Psoas muscle (tissue), 8 donors: ENCODE measurements at places on chromosomes 4 and X.

DNA sequence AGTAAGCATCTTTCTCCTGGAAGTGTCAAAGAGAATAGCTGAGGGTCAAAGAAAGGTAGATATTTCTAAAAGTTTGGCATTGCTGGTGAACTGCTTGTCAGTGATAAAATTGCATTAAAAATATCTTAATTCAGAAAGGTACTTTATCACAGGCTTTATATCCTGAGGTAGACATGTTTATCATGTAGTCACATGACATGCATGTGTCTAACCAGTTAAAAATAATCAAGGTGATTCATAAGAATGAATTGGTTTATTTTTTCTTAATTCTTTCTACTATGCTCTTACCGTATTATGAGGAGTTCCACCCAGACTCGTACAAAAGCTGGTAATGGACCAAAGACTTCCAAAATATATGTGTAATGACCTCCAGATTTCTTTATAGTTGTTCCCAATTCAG lies 6.1 kb downstream of the SLC7A11 start:
- DNase-seq = no peak

DNA sequence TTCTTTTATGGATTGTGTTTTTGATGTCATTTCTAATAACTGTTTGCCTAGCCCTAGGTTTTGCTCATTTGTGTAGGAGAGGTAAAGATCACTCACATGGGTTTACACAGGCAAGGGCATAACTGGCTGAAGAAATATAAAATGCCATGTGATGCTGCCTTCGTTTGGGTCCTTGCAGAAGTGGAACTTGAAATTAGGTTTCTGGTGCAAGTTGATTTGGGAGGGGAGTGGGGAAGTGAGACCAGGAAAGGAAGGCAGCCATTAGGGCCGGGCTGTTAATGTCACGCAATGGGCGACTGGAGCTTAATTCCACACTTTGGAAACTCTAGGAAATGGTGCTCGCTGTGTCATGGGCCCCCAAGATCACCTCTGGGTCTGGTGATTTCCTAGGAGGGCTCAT lies 14.5 kb downstream of the CLCN4 start:
- DNase-seq = no peak

GRCh38 chr4:151443752-151444151 lies 34.8 kb downstream of the FHIP1A start:
- no peak for DNase-seq

DNA sequence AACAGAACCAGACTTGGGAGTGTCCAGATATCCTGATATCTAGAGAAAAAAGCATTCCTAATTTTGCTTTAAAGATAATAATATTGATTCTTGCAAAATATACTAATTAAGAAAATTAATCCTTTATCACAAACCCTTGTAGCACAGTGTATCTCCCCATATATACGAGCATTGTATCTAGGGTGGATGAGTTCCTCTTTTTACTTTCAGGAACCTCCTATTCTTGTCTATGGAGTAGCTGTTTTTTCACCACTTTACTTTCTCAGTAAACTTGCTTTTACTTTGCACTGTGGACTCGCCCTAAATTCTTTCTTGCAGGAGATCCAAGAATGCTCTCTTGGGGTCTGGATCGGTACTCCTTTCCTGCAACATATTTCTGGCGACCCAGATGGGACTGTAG lies 103.9 kb downstream of the GLUD2 start:
- DNase-seq = no peak

GRCh38 chrX:71846429-71846828 lies 64.2 kb upstream of the NHSL2 start:
- no peak for DNase-seq

- DNase-seq = no peak
Measured at GRCh38 chr4:83305187-83305586, 20.6 kb upstream of the COQ2 start.

DNA sequence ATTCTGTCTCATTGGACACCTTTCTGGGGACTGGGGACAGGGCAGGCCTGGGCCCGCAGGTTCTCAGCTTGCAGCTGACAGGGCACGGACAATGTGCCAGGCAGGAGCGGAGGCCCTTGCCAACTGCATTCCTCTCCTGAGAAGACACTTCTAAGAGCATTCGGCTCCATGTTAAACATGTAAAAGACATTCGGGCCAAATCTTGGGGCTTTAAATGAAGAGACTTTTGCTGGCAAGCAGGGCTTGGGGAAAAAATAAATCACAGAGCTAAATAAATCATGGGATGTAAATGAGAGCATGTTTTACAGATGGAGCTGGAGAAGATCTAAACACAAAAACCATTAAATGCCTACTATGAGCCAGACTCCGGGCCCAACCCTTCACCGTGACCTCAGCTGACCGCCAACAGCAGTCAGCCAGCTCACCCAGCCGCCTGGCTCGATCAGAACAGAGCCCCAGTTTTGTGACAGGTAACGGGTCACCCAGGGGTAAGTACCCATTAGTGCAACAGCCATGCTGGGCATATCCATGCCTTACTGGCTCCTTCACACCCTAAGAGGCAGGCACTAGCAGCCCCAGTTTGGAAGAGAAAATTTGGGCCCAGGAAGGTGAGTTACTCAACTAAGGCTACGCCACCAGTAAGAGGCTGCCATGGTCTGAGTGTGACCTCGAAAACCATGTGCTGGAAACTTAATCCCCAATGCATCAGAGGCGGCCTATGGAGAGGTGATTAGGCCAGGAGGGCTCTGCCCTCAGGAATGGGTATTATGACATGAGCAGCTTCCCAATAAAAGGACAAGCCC lies 14.7 kb downstream of the WDR1 start:
- no peak for DNase-seq

GRCh38 chr4:52116641-52117040 lies 65.5 kb downstream of the SPATA18 start:
- DNase-seq = no peak

DNA sequence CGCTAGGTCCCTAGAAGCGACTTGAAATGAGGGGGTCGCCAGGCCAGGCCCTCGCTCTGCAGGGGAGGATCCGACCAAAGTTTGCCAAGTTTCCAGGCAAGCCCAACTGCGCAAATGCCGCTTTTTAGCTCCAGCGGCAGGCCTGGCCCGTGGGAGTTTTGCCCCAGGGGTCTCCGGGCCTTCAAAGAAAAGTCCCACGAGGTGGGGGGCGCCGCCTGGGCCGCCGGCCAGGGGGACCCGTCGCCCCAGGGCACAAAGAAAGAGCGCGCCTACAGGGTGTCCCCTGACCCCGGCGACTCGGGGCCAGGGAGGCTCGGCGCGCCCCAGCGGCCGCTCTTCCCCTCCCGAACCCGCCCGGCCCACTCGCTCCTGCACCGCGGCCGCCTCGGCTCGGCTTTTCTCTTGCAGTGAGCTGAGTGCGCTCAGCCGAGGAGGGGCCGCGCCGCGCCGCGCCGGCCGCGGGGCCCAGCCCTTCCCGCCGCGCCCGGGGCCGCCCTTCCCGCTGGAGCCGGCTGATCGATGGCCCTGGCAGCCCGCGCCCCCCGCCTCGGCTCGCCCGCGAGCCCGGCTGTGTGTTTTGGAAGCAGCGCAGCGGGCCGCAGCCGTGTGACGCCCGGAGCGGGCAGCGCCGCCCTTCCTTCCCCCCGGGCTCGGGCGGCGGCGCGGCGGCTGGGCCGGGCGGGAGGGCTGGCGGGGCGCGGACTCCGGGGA lies 754 bp upstream of the KLF3 start:
- DNase-seq = no peak

GRCh38 chr4:98150092-98150761 lies 7.0 kb upstream of the STPG2 start:
- DNase-seq = no peak

DNA sequence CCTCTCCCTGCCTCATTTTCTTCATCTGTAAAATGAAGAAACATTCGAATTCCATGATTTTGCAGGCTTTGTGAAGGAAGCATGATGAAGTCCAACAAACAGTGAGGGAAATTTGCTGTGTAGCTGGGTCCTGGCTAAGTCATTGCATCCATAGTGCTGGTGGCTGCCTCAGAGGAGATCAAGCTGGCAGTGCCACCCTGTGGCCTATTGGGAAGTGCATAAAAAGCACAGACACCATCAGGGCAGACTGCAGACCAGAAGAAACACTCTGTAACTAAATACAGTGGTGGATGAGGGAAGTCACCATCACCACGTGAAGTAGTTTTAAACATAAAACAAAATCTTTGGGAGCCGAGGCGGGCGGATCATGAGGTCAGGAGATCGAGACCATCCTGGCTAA lies 40.7 kb upstream of the DDX3X start:
- DNase-seq = no peak

DNA sequence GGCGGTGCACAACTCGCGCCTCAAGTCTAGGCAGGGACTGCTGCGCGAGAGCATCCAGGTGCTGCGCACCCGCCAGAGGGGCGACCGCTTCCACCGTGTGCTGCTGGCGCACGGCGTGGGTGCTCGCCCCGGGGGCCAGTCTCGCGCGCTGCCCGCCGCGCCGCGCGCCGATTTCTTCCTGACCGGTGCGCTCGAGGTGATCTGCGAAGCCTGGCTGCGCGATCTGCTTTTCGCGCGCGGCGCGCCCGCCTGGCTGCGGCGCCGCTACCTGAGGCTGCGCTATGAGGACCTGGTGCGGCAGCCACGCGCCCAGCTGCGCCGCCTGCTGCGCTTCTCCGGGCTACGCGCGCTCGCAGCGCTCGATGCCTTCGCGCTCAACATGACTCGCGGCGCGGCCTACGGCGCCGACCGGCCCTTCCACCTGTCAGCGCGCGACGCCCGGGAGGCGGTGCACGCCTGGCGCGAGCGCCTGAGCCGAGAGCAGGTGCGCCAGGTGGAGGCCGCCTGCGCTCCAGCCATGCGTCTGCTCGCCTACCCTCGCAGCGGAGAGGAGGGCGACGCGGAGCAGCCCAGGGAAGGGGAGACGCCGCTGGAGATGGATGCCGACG lies 1.3 kb downstream of the CHST7 start:
- DNase-seq = peak; percentile 17

- DNase-seq = no peak
Measured at GRCh38 chrX:70168238-70169188, 8.8 kb upstream of the DGAT2L6 start.

GRCh38 chrX:21699136-21699535 lies 41.0 kb upstream of the KLHL34 start:
- DNase-seq = no peak

- DNase-seq = no peak
Measured at GRCh38 chrX:72023071-72023470, 108.6 kb downstream of the RTL5 start.

DNA sequence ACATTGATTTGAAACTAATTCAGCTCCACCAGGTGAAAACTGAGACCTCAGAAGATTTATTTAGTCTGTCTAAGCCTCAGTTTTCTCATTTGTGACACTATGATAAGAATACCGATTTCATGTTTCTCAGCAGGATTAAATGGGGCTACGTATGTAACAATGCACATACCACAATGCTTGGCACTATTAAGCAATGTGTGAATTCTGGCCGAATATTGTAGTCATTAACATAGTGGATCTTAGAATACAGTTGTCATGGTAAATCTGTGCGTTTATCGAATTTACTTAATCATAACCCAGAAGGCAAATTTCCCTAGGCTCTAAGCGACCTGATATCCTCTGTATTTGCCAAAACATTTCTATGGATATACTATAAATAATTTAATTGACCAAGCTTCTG lies 69.1 kb downstream of the TMA16 start:
- DNase-seq = no peak

DNA sequence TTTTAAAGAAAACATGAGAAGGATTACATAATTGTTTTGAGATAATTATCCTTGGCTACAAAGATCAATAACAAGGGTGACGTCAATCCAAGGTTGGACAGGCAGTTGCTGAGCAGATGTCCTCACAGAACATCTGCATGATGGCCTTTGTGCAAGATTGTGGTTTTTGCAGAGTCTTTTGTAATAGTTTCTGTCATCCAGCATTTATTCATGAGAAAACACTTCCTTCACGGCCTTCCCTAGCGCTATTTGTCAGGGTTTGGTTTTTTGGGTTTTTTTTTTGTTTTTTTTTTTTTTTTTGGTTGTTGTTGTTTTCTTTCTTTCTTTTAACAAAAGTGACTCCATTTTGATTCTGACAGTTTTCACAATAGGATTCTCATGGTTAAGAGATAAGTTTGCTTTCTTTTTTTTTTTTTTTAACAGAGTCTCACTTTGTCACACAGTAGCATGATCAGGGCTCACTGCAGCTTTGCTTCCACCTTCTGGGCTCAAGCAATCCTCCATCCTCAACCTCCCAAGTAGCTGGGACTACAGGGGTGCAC lies 31.5 kb upstream of the ELF2 start:
- no peak for DNase-seq

DNA sequence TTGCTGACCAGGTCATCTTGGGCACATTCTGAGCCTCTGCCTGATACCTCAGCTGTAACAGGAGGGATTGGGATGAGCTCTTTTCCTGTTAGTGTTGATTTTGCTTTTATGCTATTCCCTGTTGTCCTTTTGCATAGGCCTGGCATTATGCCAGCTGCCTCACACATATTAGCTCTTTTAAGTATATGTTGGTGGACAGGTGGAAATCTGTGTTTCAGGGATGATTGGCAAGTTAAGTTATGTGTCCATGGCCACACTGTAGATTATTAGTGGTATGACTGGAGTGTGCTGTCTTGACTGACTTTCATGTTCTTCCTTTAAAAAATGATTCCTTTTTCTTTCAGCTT lies 28.9 kb downstream of the NSD2 start:
- no peak for DNase-seq

DNA sequence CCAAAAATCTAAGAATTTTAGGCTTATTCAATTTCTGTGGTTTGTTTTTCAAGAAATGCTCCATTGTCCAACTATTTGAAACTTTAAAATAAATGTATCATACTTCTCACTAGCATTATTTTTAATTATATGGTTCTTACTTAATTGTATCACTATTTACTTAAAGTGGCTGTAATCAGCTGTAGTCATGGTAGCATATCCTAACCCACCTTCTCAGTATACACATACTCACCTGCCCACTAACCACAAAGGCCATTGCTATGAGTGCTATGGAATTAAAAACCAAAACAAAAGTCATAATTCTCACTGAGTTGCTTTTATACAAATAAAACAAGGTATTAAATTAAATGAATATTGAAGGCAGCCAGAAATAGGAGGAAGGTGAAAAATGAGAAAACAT lies 5.0 kb downstream of the FBXO8 start:
- no peak for DNase-seq

DNA sequence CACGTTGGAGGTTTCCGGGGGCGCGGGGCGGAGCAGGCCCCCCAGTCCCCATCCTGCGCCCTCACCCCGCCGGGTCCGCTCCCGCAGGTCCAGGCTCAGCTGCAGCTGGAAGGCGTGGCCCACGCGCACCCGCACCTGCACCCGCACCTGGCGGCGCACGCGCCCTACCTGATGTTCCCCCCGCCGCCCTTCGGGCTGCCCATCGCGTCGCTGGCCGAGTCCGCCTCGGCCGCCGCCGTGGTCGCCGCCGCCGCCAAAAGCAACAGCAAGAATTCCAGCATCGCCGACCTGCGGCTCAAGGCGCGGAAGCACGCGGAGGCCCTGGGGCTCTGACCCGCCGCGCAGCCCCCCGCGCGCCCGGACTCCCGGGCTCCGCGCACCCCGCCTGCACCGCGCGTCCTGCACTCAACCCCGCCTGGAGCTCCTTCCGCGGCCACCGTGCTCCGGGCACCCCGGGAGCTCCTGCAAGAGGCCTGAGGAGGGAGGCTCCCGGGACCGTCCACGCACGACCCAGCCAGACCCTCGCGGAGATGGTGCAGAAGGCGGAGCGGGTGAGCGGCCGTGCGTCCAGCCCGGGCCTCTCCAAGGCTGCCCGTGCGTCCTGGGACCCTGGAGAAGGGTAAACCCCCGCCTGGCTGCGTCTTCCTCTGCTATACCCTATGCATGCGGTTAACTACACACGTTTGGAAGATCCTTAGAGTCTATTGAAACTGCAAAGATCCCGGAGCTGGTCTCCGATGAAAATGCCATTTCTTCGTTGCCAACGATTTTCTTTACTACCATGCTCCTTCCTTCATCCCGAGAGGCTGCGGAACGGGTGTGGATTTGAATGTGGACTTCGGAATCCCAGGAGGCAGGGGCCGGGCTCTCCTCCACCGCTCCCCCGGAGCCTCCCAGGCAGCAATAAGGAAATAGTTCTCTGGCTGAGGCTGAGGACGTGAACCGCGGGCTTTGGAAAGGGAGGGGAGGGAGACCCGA lies 14.0 kb downstream of the SHOX start:
- DNase-seq = no peak
